Fibroblast of mammary gland (primary cell): ENCODE measurements at places on chromosomes 2 and 18.

DNA sequence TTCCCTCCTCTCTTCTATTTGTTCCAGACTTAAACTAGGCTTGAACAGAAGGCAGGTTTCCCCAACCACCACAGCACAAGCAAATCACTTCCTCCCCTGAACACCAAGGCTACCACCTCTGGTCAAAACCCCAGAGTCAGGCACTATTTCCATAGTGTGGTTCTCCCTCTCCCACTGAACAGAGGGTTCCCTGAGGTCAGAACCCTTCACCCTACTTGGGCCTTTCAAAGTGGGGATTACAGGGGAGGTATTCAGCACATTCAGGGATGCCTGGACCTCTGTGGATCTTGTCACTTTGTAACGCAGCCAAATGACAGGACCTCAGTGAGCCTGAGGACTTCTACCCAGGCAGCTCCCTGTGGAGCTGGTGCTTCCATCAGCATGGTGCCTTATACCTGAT, 88.7 kb downstream of the TNS1 start:
- DNase-seq: no peak

DNA sequence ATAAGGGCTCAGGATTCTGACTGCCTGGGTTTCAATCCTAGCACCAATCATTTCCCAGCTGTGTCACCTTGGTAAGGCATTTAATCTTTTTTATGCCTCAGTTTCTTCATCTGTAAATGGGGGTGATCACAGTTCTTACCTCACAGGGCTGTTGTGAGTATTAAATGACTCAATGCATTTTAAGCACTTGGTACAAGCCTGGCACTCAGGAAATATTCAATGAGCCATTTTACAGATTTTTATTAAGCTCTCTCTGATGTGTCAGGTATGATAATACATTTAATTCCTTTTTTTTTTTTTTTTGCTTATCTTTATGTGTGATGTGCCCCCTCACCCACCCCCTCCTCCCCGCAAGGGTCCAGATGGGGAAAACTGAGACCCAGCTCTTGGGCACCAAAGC, 12.0 kb downstream of the SPEG start:
- no peak for DNase-seq

- DNase-seq: no peak
Observed at GRCh38 chr2:11158916-11159573, 3.8 kb downstream of the SLC66A3 start.

DNA sequence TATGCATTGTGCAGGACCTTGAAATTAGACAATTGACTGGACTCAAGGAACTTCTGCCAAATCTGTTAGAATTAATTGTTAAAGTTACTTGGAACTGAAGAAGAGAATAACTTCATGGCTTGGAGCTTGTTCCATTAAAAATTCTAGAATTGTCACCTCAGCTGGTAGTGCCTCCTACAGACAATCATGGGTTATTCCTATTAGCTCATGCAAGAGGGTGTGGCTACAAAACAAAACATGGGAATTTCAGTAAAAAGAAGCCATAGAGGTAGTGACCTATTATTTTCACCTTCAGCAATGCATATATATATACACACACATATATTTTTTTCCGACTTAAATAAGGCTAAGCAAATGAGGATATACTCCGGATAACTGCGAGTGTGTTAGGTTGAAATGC, 181.9 kb upstream of the DTNA start:
- DNase-seq: no peak

- no peak for DNase-seq
Observed at GRCh38 chr2:22946553-22946952, 438.4 kb upstream of the KLHL29 start.

- no peak for DNase-seq
Observed at GRCh38 chr18:61148322-61148721, 184.9 kb upstream of the CDH20 start.

- DNase-seq: peak; percentile 100
Observed at GRCh38 chr2:43086451-43087221, 139.8 kb downstream of the ZFP36L2 start.
